Heart left ventricle (tissue), 16 donors: ENCODE measurements at places on chromosomes 3 and 15. TPM values are rescaled to one million over a fixed set of nuclear protein-coding genes. Genes with fewer than 3 reads are reported as not detected.

The TEX264 gene
- total RNA-seq: 36.9 TPM

The CDHR4 gene
- total RNA-seq: not detected

The RTP3 gene
- total RNA-seq: not detected

The HDGFL3 gene
- total RNA-seq: 31.8 TPM

The PYGO1 gene
- total RNA-seq: 3.9 TPM

The LXN gene
- total RNA-seq: 3.6 TPM

The ZBBX gene
- 0.42 TPM for total RNA-seq

The GRK7 gene
- total RNA-seq: not detected

The KIF9 gene
- 9.5 TPM for total RNA-seq

The AMT gene
- total RNA-seq: 33.5 TPM

The ZPLD1 gene
- not detected for total RNA-seq

The ALDH1A3 gene
- total RNA-seq: 7.3 TPM

The OR5K2 gene
- not detected for total RNA-seq

The TEX9 gene
- total RNA-seq: 1.2 TPM

The CFAP100 gene
- not detected for total RNA-seq

The PGBD4 gene
- total RNA-seq: 1.7 TPM

The ECE2 gene
- not detected for total RNA-seq

The CILP gene
- total RNA-seq: 8.4 TPM

The ZMYND10 gene
- not detected for total RNA-seq

The SYNM gene
- 343 TPM for total RNA-seq

The SCN11A gene
- total RNA-seq: 0.05 TPM
